ENCODE measurements at places on chromosomes 7 and 10. TPM values are rescaled to one million over a fixed set of nuclear protein-coding genes. Genes with fewer than 3 reads are reported as not detected.

Gene PTN
- 0.34 TPM for total RNA-seq

Gene HTR5A
- not detected for total RNA-seq

Gene ADAM22
- 0.74 TPM for total RNA-seq

Gene EDRF1
- total RNA-seq, result 20.8 TPM

Gene UPP1
- total RNA-seq, result 9.4 TPM

Measured in lower leg skin (tissue), 4 donors.